ENCODE measurements at places on chromosomes 1 and 21.

DNA sequence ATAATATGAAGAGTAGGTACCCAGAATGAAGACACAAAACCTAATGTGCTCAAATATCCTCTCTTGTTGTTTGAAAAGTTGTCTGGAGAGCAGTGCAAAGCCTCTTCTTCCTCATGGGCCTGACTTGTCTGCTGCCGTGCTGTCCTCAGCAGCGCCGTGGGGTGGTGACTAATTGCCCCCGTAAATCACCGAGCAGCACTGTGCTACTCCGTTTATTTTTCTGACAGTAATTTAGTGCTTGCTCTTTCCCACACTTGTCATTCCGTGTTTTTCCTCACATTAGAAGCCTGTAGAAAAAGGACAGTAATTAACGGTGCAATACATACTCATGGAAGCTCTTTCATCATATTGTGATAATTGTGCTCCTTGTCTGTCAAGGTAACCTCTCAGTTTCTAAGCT lies 114.8 kb upstream of the BARHL2 start:
- DNase-seq = no peak

GRCh38 chr1:234326497-234327366 lies 46.5 kb upstream of the COA6 start:
- DNase-seq = no peak

DNA sequence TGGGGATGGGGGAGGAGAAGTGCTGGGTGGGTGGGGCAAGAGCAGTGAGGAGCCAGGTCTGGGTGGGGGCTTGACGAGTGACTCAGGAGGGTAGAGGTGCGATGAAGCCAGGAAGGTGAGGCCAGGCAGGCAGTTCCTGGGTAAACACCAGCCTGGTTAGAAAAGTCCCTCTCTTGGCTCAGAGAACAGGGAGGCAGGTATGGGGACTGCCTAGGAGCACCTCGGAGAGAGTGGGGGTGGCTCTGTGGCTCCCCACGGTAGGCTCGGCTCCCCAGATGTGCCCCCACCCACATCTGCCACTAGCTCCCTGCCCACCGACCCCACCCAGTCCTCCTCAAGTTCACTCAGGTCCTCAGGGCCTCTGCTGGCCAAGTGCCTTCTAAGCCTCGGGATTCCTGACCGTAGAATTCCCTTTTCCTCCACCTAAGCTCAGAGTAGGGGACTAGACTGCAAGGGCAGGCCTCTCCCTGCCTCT lies 1.2 kb downstream of the HSPG2 start:
- no peak for DNase-seq

- no peak for DNase-seq
These were observed 394.2 kb downstream of the VAV3 start for GRCh38 chr1:107570768-107571167.
